Effector memory CD8-positive, alpha-beta T cell (primary cell): ENCODE measurements at places on chromosomes 2 and 18.

DNA sequence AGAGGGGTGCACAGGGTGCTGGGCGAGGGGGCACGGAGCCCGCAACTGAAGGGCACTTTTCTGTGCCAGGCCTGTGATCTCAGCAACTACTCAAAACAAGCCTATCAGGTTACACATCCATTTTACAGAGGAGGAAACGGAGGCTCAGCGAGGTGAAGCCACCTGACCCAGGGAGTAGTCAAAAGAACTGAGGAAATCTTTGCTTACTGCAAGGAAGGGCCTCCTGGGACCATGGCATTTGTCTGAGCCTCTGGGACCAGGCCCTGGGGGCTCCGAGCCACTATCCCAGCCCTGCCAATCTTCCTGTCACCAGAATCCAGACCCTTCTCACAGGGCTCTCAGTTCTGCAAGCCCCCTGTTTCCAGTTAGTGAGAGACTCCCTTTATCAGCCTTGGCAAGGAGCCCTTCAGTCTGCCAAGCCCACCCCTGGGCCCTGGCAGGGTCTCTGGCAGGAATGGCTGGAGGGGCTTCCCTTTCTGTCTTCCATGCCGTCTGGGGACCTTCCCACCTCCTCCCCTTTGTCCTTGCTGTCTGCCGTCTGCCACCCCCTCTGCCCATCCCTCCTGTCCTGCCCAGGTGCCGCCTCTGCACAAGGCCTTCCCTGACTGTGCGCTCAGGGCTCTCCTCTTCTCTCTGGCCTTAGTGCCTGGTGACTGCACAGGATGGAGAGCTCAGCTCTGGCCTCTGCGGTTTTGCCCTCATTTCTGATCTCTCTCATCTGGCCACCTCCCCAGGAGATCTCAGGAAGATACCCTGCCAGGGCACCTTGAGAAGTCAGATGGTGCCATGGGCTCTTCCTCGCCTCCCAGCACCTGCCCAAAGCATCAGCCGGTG lies 194.7 kb upstream of the GLI2 start:
- peaks cover 49% of the 10 kb centered on the region for H3K27me3 ChIP-seq
- H3K4me1 ChIP-seq, result no peaks in the 10 kb centered on the region
- no peak for DNase-seq
- no peak overlapping the region for H3K4me3 ChIP-seq
- no peaks in the 10 kb centered on the region for H3K36me3 ChIP-seq
- H3K27ac ChIP-seq, result no peak overlapping the region

DNA sequence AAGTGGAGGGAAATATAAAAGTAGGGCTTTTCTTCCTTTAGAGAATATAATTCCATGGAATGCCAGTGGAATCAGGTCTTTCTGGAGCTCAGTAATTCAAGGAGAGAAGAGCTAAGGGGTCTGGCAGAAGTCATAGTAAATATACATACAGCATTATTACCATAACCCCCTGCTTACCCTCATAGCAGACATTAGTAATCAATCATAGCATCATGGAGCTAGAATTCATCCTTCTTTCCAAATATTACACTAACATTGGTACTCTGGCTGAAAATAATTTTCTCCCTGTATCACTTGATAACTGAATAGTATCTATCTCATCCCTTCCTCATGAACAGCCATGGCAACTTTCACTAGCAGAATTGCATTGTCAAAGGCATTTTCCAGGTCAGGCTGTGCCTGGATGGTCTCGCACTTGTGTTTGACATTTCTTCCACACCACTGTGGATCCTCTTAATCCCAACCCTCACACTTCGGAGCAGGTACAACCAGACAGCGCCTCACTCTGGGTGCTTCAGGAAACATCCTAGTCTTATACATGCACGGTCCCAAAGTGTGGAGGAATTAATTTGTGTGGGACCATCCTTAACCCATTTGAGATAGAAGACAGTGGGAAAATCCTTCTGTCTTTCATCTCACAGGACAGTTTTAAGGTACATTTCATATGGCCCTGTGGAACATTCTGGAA lies 84.2 kb upstream of the SEC11C start:
- H3K27ac ChIP-seq, result no peak overlapping the region
- no peaks in the 10 kb centered on the region for H3K36me3 ChIP-seq
- no peaks in the 10 kb centered on the region for H3K4me1 ChIP-seq
- DNase-seq, result no peak
- H3K27me3 ChIP-seq, result peaks cover 6% of the 10 kb centered on the region

DNA sequence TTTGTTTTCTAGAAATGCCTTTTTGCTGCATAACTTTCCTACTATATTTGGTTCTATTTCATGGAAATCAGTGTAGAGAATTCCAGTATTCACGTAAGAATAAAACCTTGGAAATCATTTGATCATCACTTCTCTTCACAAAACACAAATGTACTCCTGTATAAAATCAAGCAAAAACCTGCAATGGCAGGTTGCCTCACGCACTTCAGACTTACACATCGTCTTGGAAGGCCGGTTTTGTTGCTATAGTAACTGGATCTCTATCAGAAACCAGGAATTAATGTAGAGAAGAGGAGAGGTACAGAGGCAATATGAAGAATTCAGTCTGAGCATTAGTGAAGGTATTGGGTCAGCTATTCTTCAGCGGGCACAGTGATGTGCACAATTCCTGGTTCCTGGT lies 370.7 kb upstream of the CYRIA start:
- no peak for DNase-seq
- H3K4me3 ChIP-seq, result no peak overlapping the region
- H3K27me3 ChIP-seq, result no peaks in the 10 kb centered on the region
- no peaks in the 10 kb centered on the region for H3K36me3 ChIP-seq
- H3K27ac ChIP-seq, result no peak overlapping the region

GRCh38 chr2:176537932-176538331 lies 268.7 kb downstream of the MTX2 start:
- no peaks in the 10 kb centered on the region for H3K36me3 ChIP-seq
- no peak overlapping the region for H3K27ac ChIP-seq
- no peaks in the 10 kb centered on the region for H3K4me1 ChIP-seq
- peaks cover 55% of the 10 kb centered on the region for H3K27me3 ChIP-seq

DNA sequence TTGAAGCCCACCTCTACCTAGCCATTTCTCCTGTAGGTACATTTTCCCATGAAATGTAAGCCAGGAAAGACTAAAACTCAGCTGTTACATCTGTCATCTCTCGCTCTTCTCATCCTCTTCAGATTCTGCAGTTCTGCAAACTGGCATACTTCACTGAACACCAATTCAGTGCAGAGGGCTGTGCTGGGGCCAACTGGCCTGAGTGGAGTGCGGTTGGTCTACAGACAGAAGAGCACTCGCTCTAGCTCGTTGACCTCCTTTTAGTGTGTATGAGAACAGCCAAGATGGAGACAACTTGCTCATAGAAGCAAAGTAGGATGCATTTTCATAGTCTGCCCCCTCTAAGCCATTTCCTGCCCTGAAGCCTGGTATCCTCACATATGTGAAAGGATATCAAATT lies 862.6 kb downstream of the BCL11A start:
- H3K4me3 ChIP-seq, result no peak overlapping the region
- H3K27me3 ChIP-seq, result no peaks in the 10 kb centered on the region
- no peak overlapping the region for H3K27ac ChIP-seq
- no peak for DNase-seq
- no peaks in the 10 kb centered on the region for H3K4me1 ChIP-seq

DNA sequence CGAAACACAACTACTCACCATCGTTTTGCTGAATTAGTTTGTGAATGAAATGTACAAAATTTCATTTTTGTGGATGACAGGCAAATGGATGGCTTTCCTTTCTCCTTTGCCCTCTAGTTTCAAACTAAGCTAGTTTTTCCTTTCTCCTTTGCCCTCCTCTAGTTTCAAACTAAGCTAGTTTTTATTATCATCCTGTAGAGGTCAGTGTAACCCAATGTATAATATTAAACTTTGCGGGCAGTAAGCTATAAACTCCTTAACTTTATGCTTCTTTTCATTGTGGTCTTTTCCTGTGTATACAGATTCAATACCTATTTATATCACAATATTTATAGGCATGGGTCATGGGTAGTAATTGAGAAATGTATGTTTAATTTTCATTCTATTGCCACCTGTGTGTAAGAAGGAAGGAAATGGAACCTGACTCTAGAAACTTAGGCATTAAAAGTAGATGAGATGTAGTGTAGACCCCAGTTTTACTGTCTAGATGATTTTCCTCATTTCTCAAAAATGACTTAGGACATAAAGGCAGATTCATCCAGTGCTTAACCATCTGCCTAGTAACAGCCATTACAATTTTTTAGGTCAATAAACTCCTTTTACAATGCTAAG lies 58.1 kb downstream of the MAP3K19 start:
- H3K4me3 ChIP-seq, result no peak overlapping the region
- H3K36me3 ChIP-seq, result no peaks in the 10 kb centered on the region
- peaks cover 32% of the 10 kb centered on the region for H3K27me3 ChIP-seq
- DNase-seq, result no peak
- no peaks in the 10 kb centered on the region for H3K4me1 ChIP-seq

GRCh38 chr18:1652018-1652417 lies 747.3 kb downstream of the ADCYAP1 start:
- no peak for DNase-seq
- no peaks in the 10 kb centered on the region for H3K36me3 ChIP-seq
- no peak overlapping the region for H3K27ac ChIP-seq
- no peaks in the 10 kb centered on the region for H3K4me1 ChIP-seq
- no peaks in the 10 kb centered on the region for H3K27me3 ChIP-seq
- no peak overlapping the region for H3K4me3 ChIP-seq

- H3K4me3 ChIP-seq, result no peak overlapping the region
- H3K4me1 ChIP-seq, result no peaks in the 10 kb centered on the region
- no peak overlapping the region for H3K27ac ChIP-seq
- peaks cover 20% of the 10 kb centered on the region for H3K27me3 ChIP-seq
- no peak for DNase-seq
- no peaks in the 10 kb centered on the region for H3K36me3 ChIP-seq
These were observed 19.7 kb upstream of the SCG2 start for GRCh38 chr2:223621901-223622300.

DNA sequence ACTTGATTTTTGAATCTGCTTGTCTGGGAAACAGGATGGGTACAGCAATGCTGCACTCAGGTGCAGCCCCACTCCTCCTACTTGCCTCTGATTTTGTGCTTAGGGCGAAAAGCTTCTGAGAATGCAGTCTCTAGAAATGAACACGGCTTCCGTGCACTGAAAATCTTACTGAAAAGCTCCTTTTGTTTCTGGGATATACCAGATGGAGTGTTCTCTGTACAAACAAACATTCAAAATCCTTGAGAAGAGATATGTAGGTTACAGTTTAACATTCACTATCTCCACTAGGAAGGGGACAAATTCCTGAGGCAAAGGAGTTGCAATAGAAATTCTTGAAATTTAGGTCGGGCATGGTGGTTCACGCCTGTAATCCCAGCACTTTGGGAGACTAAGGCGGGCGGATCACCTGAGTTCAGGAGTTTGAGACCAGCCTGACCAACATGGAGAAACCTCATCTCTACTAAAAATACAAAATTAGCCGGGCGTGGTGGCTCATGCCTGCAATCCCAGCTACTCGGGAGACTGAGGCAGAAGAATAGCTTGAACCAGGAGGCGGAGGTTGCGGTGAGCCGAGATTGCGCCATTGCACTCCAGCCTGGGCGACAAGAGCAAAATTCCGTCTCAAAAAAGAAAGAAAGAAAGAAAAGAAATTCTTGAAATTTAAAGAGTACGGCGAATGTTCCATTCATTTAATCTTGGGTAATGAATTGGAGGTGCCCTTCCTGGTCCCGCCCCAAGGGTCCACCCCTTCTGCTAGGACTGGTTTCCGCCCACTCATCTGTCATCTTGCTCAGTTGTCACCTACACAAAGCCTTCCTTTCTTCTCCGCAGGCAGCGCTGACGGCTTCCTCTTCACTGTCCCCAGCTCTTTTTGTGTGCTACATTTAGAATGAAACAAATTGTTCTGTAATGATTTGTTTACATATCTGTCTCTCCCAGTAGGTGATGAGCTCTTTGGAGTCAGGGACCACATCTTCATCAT lies 92.4 kb downstream of the SOCS6 start:
- H3K27ac ChIP-seq, result no peak overlapping the region
- H3K36me3 ChIP-seq, result peaks cover 3% of the 10 kb centered on the region
- no peaks in the 10 kb centered on the region for H3K4me1 ChIP-seq

GRCh38 chr2:207282916-207283315 lies 117.2 kb upstream of the KLF7 start:
- H3K4me3 ChIP-seq, result no peak overlapping the region
- no peaks in the 10 kb centered on the region for H3K36me3 ChIP-seq
- peaks cover 11% of the 10 kb centered on the region for H3K27me3 ChIP-seq
- peak overlapping the region; percentile 79 for H3K27ac ChIP-seq
- no peak for DNase-seq
- peaks cover 10% of the 10 kb centered on the region for H3K4me1 ChIP-seq

GRCh38 chr18:38454764-38455469 lies 889.3 kb upstream of the CELF4 start:
- H3K4me3 ChIP-seq, result no peak overlapping the region
- no peaks in the 10 kb centered on the region for H3K27me3 ChIP-seq
- no peak overlapping the region for H3K27ac ChIP-seq
- no peak for DNase-seq
- no peaks in the 10 kb centered on the region for H3K4me1 ChIP-seq
- H3K36me3 ChIP-seq, result no peaks in the 10 kb centered on the region

DNA sequence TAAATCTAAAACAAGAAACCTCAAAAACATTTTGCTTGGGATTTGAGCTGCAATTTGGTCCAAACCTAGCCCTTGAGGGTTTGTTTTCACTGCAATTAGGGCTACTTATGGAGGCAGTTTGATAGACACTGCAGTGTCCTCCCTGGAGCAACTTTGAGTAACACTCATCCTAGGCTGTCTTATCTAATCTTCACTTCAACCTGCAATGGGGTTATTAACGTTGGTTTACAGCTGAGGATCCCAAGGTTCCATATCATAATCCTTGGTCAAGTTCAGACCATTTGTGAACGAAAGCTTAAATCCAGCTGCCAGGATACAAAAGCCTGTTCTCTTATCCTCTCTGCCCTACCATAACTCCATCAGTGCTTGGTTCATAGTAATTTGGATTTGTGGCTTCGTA lies 2.5 kb downstream of the ANXA4 start:
- peaks cover 25% of the 10 kb centered on the region for H3K4me1 ChIP-seq
- DNase-seq, result no peak
- no peak overlapping the region for H3K4me3 ChIP-seq
- H3K36me3 ChIP-seq, result no peaks in the 10 kb centered on the region

DNA sequence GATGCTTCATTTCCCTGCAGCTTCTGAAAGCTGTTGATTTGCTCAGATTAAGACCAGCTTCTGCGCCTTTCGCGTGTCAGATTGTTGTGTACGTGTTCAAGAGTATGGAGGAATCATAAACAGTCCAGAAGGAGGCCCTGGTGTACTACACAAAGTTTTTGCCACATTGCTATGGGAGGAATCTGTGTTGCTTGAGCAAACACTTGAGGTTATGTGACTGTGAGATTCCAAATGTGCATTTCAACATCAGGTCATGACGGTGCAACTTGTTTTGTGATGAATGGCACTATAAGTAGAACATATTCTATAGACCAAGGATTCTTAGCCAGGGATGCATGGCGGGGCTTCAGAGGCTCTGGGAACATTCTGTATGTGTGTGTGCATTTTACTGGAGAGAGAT lies 35.0 kb downstream of the SRSF7 start:
- H3K36me3 ChIP-seq, result peaks cover 48% of the 10 kb centered on the region
- no peak overlapping the region for H3K4me3 ChIP-seq
- H3K27ac ChIP-seq, result no peak overlapping the region
- DNase-seq, result no peak
